Fibroblast of skin of scalp (primary cell): ENCODE measurements at places on chromosomes 3 and 15.
A peak's percentile ranks its signal among the peaks of the same experiment; 100 is the strongest.

GRCh38 chr3:101262393-101263240 lies 57.8 kb downstream of the IMPG2 start:
- no peak for DNase-seq

- no peak for DNase-seq
Observed at GRCh38 chr3:55858302-55858701, 371.2 kb upstream of the WNT5A start.

DNA sequence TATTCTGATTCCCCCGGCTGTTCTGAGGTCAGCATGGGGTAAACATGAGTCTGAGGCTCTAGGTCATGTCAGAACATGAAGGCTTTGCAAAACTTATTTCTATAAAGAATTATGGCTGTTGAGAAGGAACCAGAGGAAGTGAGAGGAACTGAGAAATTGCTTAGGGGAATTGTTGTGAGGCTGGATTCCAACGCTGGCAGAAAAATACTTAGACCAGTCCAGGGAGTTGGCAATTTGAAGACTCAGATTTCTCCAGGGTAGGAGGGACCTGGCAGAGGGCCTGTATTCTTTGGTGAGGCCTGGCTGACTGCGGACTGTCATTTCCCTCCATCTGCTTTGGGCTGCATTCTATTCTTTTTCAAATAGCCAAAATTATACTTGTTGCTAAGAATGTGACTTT lies 155.5 kb downstream of the PLD1 start:
- peak; percentile 67 for DNase-seq

GRCh38 chr3:49711489-49711888 lies 8.0 kb downstream of the AMIGO3 start:
- no peak for DNase-seq

- no peak for DNase-seq
Observed at GRCh38 chr3:178059119-178059518, 477.1 kb upstream of the KCNMB2 start.

DNA sequence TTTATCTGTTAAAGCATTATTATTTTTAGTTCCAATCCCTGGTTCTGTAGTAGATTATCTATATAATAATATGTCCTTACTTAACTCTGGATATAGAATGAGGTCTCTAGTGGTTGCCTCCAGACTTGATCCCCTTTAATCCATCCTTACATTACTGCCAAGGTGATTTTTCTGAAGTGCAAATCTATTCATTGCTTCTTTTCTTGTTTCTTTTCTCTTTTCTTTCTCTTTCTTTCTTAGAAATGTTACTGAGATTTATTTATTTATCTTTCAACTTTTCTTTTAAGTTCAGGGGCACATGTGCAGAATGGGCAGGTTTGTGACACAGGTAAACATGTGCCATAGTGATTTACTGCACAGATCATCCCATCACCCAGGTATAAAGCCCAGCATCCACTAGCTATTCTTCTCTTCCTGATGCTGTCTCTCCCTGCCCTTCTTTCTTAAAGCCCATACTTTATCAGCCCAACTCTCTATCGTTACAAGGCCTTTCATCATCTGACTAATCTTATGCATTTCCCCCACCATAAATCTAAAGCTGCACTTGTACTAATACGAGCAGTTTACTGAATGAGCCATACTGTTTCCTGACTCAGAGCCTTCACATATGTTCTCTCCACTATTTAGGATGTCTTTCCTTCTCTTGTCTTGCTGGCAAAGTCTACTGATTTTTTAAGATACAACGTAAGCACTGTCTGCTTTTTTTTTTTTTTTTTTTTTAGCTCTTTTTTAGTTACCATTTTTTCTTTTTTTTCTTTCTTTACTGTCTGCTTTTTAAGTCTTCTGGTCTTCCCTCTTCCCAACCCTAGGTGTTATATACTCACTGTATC lies 4.6 kb downstream of the GLCE start:
- peak; percentile 42 for DNase-seq

DNA sequence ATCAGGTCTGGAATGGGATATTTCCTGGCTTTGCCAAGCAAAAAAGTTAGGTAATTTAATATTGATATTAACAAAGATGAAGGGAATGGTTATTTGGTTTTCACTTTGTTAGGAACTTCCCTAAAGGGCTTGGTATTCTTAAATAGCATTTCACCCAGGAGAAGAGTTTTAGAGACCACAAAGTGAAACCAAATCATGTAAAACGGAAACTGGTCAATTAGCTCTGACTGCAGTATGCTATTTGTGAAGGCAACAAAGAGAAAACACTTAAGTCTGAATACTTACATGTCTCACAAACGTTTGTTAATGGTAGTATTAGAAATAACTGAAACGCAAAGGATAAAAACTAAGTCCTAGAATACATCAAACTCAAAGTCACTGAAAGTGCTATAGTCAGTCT lies 32.4 kb upstream of the SETMAR start:
- peak; percentile 1 for DNase-seq

- no peak for DNase-seq
Observed at GRCh38 chr3:142693136-142693853, 30.5 kb upstream of the TRPC1 start.

DNA sequence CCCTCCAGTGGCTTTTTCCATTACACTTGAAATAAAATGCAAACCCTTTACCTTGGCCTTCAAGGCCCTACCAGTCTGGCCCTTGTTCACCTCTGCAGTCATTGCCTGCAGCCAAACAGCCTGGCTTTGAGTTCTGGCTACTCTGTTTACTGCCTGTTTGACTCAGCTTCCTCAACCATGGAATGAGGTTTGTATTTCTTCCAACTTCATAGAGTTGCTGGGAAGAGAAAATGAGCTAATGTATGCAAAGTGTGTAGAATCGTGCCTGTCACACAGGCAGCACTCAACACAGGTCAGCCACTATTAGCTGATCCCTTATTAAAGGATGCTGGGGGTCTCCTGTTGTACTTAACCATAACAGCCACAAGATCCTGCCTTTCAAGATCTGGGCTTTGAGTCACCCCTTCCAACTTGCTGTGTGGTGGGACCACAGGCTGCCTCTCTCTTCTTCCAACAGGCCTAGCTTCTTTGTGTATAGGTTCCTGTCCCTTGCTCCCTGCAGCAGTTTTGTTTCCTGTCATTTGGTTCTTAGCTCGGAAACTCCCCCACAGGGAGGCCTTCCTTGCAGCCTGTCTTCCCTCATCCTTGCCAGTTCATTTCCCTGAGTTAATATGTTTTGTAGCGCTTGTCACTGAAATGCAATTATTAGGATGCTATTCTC lies 6.4 kb downstream of the MED12L start:
- no peak for DNase-seq
